NCI-H2171 (cell line): ENCODE measurements at places on chromosomes 2 and 18.
A peak's percentile ranks its signal among the peaks of the same experiment; 100 is the strongest.

- no peak for DNase-seq
Measured at GRCh38 chr2:147171941-147172340, 672.9 kb upstream of the ACVR2A start.

DNA sequence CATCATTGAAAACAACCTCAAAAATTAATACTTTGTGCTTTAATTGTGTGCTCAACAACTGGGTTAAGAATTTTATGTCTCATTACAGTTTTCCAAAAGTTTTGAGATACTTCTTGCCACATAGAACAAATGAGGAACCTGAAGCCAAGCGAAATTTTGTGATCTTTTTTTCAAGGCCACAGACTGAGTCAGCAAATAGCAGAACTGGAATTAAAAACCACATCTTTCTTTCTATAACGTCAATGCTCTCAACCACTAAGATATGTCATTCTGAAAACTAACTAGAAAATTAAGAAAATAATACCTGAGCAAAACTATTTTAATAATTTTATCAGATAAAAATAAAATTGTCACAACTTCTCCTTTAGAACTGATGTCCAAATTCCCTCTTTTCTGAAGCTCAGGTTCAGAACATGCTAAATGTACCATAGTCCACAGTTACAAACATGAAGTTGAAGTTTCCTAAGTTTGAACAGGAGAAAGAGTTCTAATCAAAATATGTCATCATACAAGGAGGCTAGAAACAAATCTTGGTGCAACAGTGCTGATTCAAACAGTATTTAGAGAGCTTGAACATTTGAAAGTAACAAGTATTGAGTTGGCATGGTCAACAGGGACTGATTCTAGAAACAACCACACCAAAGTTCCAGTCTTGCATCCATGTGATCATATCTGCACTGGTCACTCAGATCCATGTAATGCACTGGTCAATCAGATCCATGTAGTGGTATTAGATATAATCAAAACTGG, 27.6 kb upstream of the CALCRL start:
- no peak for DNase-seq

- no peak for DNase-seq
Measured at GRCh38 chr2:10378189-10378588, 69.9 kb downstream of the ODC1 start.

- DNase-seq, result no peak
Measured at GRCh38 chr18:44987371-44987770, 306.7 kb downstream of the SETBP1 start.

GRCh38 chr2:231337807-231338759, 57.4 kb upstream of the B3GNT7 start:
- no peak for DNase-seq

DNA sequence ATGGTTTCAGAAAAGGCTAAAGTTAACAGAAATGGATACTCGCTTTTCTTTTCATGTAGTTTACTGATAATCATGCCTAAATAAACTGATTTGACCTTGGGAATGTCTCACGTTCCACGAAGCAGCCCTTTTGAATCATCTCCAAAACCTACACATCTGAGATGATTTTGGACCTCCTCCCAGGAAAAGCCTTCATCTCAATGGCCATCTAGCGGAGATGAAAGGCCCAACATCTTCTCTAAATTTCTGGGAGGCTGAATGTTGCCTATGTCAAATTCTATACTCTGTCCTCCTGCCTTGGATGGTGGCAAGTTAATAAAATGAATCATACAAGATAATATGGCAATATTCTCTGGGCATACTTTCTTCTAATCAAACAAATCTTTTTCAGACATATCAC, 448.5 kb downstream of the ZEB2 start:
- DNase-seq, result no peak

GRCh38 chr18:47249314-47249981, 2.0 kb downstream of the SKOR2 start:
- DNase-seq, result no peak

DNA sequence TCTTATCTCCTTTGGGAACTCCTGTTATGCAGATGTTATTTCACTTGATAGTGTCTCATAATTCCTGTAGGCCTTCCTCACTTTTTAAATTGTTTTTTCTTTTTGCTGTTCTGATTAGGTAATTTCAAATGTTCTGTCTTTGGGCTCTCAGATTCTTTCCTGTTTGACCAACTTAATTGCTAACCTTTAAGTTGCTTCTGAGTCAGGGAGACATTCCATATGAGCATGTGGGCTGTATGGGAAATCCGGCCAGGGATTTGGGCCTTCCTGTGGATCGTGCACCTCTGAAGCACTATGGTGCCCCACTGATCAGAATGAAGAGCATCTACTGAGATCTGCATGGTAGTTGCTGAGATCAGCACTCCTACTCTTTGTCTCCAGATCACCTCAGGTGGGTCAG, 44.7 kb upstream of the REEP1 start:
- DNase-seq, result no peak

DNA sequence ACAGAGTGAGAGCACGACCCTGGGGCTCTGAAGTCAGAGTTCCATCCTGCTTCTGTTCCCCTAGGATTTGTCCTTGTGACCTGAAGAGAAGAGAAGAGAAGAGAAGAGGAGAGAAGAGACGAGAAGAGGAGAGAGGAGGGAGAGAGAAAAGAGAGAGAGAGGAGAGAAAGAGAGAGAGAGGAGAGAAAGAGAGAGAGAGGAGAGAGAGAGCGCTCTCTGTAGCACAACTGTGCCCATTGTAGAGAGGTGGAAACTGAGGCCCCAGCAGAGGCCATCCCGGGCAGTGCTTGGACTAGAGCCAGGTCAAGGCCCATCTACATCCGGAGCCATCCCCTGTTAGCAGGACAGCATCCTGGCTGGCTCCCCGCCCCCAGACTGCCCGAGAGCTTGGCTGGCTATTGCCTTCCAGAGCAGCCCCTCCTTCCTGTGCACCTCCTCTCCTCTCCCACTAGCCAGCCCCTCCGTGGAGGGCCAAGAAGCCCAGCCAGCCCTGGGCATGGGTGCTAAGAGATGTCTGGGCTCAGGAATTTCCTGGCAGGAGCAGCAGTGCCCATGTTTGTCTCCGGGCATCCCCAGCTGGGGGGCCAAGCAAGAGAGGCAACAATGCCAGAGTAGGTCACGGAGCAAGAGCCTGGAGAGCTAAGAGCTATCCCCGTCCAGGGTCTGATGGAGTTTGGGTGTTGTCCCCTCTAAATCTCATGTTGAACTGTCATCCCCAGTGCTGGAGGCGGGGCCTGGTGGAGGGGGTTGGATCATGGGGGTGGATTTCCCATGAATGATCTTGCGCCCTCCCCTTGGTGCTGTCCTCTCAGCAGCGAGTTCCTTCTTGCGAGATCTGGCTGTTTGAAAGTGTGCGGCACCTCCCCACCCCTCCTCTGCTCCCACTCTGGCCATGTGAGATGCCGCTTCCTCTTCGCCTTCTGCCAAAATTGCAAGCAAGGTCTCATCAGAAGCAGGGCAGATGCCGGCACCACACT, 18.2 kb upstream of the GPR55 start:
- DNase-seq, result no peak

GRCh38 chr18:28175150-28175929, 1.6 kb downstream of the CDH2 start:
- DNase-seq, result peak; percentile 33

GRCh38 chr2:235555371-235555770, 61.5 kb downstream of the AGAP1 start:
- no peak for DNase-seq

GRCh38 chr2:241390301-241391206, 34.5 kb downstream of the FARP2 start:
- no peak for DNase-seq

DNA sequence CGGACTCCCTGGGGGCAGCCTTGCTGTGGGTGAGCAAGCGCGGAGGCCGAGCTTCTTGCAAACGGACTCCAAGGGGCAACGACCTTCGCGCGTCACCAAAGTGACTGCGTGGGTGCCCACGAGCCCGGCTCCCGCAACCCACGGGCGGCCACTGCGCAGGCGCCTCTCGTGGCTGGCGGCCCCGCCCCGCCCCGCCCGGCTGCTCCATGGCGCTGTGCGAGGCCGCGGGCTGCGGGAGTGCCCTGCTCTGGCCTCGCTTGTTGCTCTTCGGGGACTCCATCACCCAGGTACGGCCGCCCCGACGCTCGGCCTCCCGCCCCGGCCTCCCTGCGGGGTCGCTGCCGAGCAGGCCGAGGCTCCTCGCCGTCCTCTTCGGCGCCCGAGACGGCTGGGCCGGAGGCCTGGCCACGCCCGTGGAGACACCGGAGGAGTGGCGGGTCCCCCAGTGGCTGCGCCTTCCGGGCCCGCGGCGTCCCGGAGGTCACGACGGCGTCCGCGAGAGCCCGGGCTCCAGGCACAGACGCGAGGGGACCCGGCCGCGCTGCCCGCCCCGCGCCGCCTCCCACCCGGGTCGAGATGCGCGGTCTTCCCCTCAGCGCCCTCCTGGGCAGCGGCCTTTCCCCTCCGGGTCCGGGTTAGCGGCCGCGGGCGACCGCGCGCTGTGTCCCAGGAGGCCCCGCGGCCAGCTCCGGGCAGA, at the start of gene IAH1:
Gene IAH1, plus strand, starts transcription at position 191 of the 697 bp plus-strand sequence. Its CDS starts 16 bp downstream, at position 207.
- DNase-seq, result peak; percentile 57

GRCh38 chr2:96856776-96857666, 795 bp downstream of the ANKRD39 start:
- no peak for DNase-seq

DNA sequence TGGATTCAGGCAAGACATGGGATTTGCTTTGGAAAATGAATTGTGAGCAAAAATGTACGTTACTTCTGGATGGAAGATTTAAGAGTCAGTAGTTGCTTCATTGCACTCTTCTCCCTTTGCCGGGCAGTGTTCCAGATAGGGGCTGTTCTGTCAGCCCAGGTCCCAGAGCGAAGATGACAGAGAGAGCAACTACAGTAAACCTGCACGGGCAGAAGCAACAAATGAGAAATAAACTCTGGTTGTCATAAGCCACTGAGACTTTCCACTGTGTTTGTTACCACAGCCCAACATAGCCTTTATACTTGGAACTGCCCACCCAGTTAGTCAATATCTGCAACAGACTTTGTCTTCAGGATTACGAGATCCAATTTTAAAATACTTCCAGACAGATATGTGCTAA, 83.3 kb downstream of the CACNB4 start:
- no peak for DNase-seq

- peak; percentile 14 for DNase-seq
Measured at GRCh38 chr2:72147303-72147971, at the start of gene CYP26B1. CYP26B1 (minus strand) TSS chr2:72147862; CDS start chr2:72147834, 28 bp downstream.

GRCh38 chr2:58644451-58644850, 403.3 kb upstream of the FANCL start:
- DNase-seq, result peak; percentile 22

GRCh38 chr2:10794876-10795275, 17.7 kb downstream of the PDIA6 start:
- no peak for DNase-seq

- DNase-seq, result no peak
Measured at GRCh38 chr18:63586966-63587365, at the start of gene SERPINB13. SERPINB13 (plus strand) TSS chr18:63587343; CDS start chr18:63588668, 1,325 bp downstream.

GRCh38 chr2:239695106-239695727, 294.4 kb upstream of the HDAC4 start:
- DNase-seq, result no peak

DNA sequence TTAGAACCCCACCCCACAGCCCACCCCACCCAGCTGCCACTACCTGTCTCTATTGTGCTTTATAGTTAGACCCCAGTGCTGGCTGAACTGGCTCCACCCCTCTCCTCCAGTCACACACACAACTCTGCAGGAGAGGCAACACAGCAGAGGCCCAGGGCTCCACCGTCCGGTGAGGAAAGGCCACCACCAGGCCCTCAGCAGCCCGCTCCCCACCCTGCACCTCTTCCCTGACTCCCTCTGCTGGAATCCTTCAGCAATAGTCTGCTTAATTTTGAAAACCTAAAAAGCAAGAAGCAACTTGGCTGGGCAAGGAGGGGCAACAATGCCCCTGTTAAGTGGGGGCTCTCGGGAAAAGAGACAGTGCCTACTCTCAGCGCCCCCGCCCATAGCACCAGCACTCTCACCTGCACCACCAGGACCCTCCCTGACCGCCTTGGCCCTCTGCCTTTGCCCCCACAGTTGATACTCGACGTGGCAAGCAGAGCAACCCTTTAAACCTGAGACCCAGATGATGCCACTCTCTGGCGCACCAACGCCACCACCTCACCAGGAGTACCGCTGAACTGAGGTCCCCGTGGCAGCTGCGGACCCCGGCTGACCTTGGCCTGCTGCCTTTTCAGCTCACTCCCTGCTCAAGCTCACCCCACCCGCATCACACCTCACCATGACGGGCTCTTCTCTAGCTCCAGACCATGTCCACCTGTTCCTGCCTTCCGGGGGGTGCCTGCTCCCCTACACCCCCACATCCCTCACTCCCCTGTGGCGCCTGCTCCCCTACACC, 45.7 kb downstream of the NDUFA10 start:
- DNase-seq, result no peak

GRCh38 chr2:60028849-60029565, 524.4 kb downstream of the BCL11A start:
- DNase-seq, result no peak

DNA sequence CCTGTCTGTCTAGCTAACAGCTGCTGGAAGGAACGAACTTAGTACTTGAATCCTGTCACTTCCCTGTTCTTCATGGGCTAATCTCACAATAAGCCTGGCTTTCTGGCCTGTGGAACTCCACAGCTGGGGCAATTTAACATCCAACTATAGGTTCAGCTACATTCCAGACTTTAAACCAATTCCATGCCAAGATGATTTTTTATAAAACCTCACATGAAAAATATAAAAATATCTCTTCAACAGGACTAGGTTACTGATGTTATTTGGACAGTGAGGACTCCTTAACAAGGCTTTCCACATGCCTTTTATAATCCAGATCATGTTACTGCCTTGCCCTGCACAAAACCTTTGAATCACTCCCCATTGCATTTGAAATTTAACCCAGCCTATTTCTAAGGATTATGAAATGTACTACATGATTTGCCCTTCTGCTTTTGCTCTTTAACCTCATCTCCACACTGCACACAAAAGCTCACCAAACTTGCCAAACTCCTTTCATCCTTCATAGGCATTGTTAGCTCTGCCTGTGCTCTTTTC, 863.2 kb upstream of the CHAC2 start:
- no peak for DNase-seq

GRCh38 chr2:226446406-226447001, 353.1 kb downstream of the IRS1 start:
- no peak for DNase-seq

DNA sequence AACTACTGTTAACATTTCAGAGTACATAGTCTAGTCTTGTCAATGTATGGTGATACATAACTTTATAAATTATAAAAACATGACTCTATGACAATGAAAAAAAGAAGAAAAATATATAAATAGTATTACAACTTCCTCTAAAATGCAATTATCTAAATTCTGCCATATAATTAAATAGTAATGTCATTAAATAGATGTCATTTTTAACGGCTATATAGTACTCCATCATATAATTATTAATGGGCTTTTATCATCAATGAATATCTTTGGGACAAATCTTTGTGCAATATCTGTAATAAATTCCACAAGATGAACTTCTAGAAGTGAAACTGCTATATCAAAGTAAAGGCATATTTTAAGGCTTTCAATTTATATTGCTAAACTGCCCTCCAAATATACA, 24.8 kb downstream of the ATF2 start:
- DNase-seq, result no peak
